ENCODE measurements at places on chromosomes 16 and 17.

GRCh38 chr16:85372627-85373372 lies 240.3 kb upstream of the GSE1 start:
- DNase-seq = no peak

DNA sequence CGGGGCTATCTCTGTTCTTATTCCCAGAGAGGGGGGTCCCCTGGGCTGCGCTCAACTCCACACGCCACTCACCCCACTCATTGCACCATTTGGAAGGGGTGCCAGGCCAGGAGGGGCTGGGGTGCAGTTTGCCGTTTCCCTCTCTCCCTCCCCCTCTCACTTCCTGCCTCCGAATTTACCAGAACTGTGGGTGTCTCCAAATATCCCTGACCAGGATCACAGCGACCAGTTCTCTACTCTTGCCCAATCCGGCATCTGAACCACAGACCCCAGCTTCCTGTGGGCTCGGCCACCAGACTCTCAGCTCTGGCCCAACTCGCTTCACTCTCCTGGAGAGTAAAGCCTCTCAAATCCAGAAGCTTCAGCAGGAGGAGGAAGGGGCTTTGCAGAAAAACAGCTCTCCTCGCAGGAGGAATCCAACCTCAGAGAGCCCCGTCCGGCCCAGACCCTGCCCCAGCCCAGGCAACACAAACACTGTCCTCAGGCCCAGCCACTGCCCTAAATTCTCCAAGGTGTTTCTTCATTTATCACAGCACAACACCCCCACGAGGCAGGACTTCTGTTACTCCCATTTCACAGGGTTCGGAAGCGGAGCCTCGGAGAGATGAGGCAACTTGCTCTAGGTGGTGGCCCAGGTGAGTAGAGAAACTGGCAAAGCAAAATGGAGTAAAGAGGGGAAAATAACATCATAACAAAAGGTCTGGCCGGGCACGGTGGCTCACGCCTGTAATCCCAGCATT lies 423 bp upstream of the ASGR2 start:
- DNase-seq = no peak

DNA sequence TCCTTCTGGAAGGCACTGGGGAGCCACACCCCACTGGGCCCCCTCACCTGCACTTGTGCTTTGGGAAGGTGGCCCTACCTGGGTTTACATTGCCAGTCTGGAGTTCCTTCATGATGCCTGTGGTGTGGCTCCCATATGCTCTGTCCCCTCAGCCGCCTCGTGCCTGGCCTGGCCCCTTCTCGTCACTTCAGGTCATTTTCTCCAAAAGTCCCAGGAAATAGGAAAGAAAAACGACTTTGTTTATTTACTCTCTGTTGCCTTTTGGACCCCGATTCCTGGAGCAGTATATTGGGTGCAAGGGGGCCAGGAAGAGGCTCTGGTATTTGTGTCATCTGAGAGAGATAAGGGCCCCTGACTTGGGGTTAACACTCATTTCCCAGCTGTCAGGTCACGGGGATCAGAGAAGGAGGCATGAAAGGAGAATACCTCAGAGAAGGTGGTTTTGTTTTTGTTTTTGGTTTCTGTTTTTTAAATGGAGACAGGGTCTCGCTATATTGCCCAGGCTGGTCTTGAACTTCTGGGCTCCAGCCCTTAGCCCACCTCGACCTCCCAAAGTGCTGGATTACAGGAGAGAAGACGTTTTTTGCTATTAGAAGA lies 4.7 kb downstream of the SOCS3 start:
- DNase-seq = no peak

DNA sequence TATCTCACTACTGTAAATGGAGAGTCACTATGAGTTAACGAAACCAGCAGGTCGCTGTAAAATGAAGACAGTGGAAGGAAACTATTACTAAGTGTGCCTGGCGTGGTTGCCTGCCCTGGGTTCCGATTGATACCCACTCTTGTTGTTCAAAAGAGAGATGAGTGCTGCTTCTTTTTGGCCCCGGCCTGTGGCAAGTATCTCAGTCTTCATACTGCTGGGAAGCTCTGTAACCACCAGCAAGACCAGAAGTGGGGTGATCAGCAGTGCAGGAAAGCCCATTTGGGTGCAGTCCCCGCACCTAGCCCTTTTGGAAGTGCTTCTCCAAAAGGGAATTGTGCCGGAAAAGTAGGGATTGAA lies 104.5 kb downstream of the SNX29 start:
- DNase-seq = no peak

DNA sequence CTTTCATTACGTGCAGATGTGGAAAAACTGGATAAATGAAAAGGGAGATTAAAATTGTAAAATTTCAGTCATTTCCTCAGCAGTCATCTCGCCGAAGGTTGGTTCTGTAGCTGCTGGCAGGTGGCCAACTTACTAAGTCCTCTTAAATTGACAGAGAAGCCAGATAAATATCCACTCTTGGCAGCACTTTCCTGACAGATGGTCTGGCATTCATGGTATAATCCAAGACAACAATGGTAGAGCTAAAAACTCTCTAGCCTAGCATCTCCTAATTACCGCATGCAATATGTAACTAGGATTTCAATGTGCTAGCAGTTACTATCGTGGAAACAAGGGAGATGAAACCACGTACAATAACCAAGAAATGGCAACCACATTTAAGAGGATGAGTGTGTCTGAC lies 306.3 kb downstream of the CNTNAP4 start:
- peak; percentile 96 for DNase-seq

- no peak for DNase-seq
Observed at GRCh38 chr16:84879569-84880487, 60.0 kb downstream of the CRISPLD2 start.

DNA sequence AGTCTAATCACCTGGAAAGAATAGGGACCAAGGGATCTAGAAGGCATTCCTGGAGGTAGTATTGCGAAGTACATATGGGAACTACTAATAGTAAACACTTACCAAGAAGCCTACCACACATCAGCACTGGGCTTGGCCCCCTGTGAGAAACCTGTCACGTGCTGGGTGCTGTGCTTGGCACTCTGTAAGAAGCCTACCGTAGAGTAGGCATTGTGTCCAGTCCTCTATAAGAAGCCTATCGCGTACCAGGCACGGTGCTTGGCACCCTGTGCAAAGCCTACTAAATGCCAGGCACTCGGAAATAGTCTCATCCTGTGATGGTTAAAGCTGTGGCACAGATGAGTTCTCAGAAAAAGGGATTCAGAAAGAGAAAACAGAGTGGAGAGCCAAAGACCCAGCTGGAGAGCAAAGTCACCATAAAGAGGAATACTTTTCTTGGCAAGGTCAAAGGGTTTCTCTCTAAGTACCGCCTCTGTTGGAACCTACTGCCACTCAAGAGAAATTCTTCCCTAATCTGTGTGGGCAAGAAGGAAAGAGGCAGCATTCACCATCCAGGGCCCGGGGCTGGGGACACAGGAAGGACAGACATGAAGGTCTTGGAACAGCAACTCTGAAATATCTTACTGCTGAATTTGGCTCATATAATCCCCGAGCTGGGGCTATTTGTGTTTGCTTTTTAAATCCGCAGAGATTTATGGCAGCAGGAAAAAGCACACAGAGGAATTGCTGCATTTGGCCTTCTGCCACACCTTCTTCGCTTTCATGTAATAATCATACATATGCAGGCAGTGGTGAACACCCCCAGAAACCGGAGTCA lies 81.8 kb downstream of the VAT1L start:
- no peak for DNase-seq

GRCh38 chr17:82957961-82958561 lies 118.2 kb upstream of the ZNF750 start:
- no peak for DNase-seq

DNA sequence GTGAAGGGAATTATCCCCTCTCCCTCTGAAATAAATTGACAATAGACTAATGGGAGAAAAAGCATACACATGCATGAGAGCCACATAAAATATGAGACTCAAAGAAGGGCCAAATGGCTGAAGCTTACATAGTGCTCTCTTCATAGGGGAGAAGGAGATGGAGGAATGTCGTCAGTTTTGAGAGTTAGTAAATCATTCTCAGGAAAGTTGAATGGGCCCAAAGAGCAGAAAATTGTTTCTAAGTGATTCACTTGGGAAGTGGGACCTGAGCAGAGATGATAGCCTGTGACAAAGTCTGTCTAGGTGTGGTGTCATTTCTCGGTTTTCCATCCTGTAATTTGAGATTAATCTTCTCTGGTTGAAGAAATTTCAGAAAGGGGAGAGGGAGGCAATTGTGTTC lies 35.0 kb downstream of the BCAS3 start:
- no peak for DNase-seq

DNA sequence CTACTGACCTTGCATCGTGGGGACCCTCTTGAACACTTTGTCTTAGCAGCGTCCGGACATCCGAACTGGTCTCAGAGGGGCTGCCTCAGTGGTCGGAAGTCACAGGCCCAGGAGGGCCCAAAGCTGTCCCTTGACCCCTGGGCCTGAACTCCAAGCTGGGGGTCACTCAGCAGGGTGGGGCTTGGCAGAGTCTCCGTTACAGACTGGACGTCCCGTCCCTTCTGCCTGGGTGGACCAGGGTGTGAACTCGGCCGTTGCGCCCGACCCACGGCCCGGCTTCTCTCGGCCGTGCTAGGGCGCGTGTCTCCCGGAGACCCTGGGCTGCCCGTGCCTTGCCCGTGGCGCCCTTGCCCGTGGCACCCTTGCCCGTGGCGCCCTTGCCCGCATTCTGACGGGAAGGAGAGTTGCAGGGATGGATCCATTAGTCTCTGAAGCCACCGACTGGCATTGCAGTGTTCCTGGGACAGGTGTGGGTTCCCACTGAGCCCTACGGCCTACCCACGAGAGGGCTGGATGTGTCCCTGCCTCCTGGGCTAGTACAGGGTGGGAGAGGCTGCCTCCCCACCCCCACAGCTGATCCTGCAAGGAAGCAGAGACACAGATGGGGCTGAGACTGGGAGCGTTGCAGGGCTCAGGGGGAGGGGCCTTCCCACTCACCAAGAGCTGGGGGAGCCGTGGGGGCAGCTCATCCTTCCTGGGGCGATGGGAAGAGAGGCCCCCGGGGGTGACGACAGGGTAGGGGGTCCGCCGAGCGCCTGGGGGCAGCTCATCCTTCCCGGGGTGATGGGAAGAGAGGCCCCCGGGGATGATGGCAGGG lies 4.9 kb downstream of the CACNA1H start:
- no peak for DNase-seq
